ENCODE measurements at places on chromosomes 5 and 9.

DNA sequence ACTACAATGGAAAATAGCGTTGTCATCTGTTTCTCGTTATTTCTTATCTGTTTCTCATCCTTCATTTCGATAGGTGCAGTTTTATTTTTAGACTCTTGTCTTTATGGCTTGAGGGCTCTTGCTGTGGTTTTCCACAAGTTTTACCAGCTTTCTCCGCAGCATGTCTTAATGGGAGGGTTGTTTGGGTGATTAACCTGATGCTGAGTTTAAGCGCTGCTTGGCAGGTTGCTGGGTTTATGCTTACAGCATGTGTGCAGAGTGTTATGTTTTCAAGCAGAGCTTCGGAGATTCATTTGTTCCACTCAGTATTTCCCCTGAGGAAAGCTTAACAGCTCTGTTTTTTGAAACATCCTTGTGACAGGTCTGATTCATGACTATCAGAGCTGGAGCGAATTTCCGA lies 154.0 kb downstream of the SLC12A2 start:
- no peak for DNase-seq

DNA sequence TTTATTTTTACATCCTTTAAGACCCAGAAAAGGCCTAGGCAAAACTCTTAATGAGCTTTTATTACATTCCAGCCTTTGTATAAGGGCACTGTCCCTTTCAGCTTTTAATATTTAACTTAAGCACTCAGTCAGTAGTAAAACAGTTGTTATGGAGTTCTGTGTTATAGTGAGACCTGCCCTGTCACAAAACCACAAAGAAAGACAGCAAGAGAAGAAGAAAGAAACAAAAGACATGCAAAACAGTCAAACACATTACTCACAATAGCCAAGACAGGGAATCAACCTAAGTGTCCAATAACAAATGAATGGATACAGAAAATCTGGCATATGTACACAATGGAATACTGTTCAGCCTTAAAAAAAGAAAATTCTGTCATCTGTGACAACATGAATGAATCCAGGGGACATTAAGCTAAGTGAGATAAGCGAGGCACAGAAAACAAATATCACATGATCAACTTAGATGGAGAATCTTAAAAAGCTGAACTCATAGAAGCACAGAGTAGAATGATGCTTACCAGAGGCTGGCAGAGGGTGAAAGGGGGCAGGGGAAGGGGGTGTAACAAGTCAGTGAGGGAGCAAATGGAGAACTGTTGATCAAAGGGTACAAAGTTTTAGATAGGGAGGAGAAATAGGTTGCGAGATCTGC lies 63.8 kb upstream of the CCNG1 start:
- no peak for DNase-seq

DNA sequence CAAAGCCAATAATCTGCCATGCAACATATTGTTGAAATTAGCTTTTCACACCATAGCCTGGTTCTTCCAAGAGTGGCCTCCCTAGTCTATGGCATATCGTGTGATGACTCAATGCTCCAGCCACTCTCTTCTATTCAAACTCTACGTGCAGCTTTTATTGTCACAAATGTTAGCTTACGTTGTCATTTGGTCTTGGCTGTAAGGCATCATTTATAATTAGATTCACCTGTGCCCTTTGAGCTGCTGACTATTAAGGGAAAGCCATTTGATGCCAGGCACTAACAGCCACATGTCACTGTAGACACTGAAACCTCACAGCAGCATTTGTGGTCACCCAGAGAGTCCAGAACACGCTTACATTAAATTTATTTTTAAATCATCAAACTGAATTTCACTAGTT lies 66.8 kb downstream of the APBA1 start:
- DNase-seq = no peak

DNA sequence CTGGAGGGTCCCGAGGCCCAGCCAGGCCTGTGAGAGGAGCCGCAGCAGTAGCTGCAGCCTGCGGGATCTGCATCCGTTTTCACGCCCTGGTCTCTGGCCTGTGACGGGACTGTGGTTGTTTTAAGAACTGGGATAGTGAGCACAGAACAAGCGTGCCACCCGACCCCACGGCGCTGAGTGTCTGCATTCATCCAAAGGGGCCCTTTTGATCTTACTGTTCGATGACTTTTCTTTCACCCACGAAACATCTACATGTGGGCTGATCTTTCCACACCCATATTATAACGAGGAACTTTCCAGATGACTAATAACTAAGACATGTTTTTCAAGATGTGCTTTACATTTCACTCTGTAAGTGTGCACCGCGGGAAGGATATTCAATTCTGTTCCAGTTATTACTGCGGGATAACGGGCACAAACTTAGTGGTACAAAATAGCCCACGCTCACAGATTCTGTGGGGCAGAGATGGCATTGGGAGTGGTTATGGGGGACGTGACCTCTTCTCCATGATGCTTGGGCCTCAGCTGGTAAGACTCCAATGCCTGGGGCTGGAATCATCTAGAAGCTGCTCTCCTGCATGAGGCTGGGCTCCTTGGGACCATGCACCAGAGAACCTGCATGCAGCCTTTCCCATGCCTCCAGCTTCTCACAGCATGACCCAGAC lies 165.0 kb downstream of the SYK start:
- no peak for DNase-seq

DNA sequence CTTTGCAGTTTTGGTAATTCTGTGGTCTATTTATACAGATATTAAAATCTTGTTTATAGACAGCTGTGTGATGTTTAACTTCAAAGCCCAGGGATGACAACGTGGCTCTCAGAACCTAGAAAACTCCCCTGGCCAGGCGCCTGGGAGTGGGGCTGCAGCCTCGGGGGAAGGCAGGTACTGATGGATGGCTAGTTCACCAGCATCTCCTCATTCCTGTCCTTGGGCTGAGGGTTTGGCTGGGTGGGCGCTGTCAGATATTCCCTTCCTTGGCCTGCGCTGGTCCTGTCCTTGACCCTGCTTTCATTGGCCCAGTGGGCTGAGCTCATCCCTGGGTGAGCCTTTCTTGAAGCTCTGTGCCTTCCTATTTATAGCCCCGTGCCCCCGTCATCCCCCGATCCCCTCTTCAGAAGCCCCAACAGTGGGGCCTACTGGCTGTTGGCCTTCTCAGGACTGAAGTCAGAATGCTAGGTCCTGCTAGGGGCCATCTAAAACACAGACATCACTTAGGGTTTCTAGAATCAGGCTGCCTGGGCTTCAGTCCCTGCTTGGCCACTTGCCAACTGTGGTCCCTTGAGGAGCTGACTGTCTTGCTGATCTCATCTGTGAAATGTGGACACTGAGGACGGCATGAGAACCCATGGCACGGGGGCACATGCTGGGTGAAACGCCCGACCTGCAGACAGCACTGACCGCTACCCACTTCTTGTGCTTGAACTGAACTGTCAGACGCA lies 20.9 kb downstream of the SH3GLB2 start:
- DNase-seq = no peak

DNA sequence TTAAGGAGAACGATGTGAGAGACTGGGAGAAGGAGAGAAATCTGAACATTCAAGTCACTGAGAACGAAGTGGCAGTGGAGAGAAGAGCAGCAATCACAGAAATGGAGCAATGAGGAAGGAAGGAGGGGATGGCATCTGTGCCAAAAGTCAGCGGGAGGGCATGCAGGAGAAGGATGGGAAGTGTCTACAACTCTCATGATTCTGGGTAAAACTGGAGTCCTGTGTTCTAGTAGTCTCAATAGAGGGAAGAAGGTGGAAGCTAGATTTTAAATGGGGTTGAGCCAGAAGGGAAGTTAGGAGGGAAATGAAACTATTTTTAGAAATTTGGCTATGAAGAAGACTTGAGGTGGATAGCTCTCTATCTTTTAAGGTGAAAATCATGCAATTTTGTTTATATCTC lies 39.1 kb upstream of the SPATA31C2 start:
- no peak for DNase-seq

- DNase-seq = no peak
Measured at GRCh38 chr5:100900142-100900795, 2.8 kb downstream of the ST8SIA4 start.

DNA sequence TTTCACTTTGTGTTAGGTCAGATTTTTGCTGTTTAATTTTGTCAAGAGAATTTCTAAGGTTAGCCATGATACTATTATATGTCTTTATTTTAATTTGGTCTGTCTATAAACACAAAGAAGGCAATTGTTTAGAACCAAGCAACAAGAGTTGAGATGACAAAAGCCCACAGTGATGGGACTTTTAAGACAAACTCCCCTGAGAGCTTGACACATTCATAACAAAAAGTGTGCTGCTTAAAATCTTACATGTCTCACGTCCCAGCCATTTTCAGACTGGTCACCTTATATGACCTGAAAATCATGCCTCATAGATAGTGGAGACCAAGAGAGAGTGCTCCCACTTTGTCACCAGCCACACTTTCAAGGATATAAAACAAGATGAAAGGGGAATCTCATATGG lies 21.6 kb upstream of the NNT start:
- no peak for DNase-seq

Measured in NCI-H2107 (cell line).